ENCODE measurements at places on chromosomes 13 and 19.
A peak's percentile ranks its signal among the peaks of the same experiment; 100 is the strongest.

DNA sequence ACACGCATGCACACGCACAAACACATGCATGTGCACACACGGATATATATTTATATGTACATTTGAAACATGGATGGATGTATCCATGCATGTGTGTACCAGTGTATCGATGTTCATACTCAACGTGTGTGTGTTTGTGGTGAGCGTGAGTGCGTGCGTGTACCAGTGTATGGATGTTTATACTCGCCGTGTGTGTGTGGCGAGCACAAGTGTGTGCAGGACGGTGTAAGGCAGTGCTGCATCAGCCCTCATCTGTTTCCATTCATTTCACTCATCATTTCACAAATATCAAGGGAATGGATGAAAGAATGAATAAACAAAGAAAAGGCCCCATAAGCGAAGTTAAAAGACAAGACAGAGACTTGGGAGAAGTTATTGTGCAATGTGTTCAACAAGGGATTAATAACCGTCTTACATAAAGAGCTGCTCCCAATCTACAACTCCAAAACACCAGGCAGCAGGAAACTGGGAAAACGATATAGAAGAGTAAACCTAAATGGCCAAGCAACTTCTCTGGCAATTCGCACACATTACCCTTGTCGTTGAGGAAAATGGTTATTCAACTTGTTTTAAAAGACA is 21.7 kb upstream of the MIER2 start:
- DNase-seq, result no peak

DNA sequence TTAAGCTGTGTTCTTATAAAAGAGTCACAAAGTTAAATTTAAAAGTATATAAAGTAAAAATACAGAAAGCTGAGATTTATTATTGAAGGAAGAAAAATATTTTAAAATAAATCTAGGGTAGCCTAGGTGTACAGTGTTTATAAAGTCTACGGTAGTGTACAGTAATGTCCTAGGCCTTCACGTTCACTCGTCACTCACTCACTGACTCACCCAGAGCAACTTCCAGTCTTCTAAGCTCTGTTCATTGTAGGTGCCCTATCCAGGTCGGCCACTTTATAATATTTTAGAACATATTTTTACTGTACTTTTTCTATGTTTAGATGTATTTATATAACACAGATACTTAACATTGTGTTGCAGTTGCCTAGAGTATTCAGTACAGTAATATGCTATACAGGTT is 47.4 kb downstream of the NDFIP2 start:
- no peak for DNase-seq

GRCh38 chr13:100790405-100790804 is 115.8 kb upstream of the TMTC4 start:
- no peak for DNase-seq

DNA sequence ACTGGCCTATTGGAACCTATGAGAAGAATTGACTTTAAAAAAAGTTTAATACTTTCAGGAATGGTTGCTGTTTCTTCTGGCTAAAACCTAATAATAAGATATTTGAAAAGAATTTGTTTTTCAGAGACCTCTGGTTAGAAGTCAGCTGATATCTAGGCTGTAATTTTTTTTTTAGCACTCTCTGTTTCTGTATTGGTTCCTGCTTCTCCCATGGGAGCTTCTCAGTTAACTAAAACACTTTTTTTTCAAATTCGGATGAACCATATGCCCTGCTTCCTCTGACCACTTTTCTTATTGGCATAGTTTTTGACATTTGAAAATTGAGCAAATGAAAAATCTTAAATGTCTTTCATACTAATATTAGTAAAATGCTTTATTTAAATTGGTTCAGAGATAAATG is 163.5 kb upstream of the SLC10A2 start:
- no peak for DNase-seq

DNA sequence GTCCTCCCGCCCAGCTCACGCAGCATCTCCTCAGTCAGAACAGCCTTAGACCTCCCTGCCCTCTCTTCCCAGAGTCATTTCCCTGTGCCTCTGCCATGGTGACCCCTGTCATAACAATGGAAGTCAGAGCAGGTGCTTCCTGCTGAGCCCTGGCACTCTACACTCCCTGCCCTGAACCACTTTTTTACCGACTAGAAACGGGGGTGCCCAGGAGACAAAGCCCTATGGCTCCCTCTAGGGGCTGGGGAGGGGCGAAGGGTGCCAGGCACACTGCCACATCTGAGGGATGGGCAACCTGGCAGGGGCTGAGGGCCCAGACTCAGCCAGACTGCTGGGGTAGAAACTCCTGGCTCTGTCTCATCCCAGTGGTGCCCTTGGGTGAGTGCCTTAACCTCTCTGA is 16.4 kb downstream of the ZNF574 start:
- peak; percentile 25 for DNase-seq

DNA sequence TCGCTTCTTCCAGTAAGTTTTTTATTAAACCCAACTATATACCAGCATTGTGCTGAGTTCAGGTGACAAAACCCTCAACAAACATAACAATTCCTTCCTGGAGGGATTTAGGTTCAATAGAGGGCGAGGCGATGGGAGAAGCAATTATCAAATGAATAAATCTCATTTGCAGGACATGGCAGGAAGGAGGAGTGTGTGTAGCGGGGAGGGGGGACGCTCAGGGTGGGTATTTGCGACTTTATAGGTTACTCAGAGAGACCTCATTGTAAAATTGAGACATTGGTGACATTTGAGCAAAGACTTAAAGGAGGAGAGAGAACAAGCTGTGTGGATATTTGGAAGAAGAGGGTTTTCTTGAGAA is 3.9 kb downstream of the C3 start:
- DNase-seq, result no peak

GRCh38 chr19:35249848-35250711 is 1.3 kb downstream of the LSR start:
- DNase-seq, result no peak

- DNase-seq, result no peak
Observed at GRCh38 chr13:26590951-26591350, 33.5 kb downstream of the WASF3 start.

GRCh38 chr13:111158136-111158805 is 43.2 kb downstream of the ARHGEF7 start:
- no peak for DNase-seq

DNA sequence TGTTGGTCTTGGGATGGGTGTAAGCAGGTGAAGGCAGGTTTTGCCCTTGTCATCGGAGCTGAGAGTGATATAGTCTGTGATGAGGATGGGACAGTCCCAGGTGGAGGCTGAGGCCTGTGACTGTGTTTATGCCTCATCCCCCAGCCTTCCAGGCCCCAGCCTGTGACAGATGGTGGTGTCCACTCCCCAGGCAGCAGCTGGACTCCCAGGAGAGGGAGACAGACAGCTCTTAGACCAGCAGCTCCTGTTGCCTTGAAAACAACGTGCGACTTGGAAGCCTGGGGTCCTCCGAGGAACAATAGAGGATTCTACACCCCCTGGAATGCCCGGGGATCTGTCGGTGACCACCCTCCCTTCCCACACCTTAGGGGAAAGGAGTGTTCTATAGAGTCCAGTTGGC is 63.8 kb downstream of the CHST8 start:
- no peak for DNase-seq

DNA sequence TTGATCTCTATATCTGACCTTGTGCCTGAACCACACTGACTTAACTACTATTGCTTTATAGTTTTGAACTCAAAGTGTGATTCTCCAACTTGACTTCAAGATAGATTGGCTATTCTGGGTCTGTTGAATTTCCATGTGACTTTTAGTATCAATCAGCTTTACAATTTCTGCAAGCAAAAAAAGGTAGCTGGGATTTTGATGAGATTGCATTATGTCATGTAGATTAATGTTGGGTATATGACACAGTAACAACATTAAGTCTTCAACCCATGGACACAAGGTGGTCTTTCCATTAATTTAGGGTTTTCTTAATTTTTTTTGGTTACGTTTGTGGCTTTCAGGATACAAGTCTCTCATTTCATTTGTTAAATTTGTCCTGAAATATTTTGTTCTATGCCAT is 28.2 kb downstream of the NLRP5 start:
- no peak for DNase-seq

- DNase-seq, result no peak
Observed at GRCh38 chr13:42607546-42607945, 33.6 kb downstream of the TNFSF11 start.

- DNase-seq, result no peak
Observed at GRCh38 chr19:30001301-30001700, 59.3 kb downstream of the URI1 start.

DNA sequence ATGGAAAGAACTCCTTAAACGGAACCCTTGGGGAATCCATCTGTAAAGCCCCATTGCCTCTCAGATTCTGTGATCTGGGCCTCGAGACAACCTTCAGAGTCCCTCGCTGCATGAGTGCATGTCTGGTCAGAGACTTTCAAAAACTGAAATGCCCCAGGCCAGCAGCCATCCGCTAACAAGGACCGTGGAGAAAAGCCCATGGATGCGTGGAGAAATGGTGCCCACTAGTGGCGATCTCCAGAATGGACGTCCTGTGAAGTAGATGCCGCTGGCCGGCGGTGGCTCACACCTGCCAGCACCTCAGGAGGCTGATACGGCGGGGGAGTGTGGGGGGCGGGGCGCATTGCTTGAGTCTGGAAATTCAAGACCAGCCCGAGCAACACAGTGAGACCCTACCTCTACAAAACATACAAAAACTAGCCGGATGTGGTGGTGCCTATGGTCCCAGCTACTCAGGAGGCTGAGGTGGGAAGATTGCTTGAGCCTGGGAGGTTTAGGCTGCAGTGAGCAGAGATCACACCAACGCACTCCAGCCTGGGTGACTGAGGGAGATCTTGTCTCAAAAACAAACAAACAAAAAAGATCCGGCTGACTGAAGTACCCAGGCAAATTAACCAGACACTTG is 7.9 kb upstream of the CDC16 start:
- DNase-seq, result peak; percentile 77

- DNase-seq, result no peak
Observed at GRCh38 chr19:31054430-31054829, 294.8 kb downstream of the TSHZ3 start.

- peak; percentile 69 for DNase-seq
Observed at GRCh38 chr13:30307194-30307970, at the start of gene KATNAL1. Gene KATNAL1 (minus strand): TSS chr13:30307551. CDS start chr13:30283777, 23,774 bp downstream.

GRCh38 chr19:6127716-6128335 is 7.6 kb upstream of the ACSBG2 start:
- no peak for DNase-seq

GRCh38 chr13:71320452-71320851 is 546.6 kb downstream of the DACH1 start:
- no peak for DNase-seq

GRCh38 chr19:15412832-15413231 is 6.0 kb downstream of the AKAP8L start:
- DNase-seq, result no peak

- peak; percentile 66 for DNase-seq
Observed at GRCh38 chr19:46753420-46754155, 7.3 kb upstream of the STRN4 start.

GRCh38 chr13:45434556-45435371 is 16.6 kb upstream of the SLC25A30 start:
- DNase-seq, result no peak

GRCh38 chr13:98350746-98351330 is 173.8 kb upstream of the RNF113B start:
- DNase-seq, result no peak

DNA sequence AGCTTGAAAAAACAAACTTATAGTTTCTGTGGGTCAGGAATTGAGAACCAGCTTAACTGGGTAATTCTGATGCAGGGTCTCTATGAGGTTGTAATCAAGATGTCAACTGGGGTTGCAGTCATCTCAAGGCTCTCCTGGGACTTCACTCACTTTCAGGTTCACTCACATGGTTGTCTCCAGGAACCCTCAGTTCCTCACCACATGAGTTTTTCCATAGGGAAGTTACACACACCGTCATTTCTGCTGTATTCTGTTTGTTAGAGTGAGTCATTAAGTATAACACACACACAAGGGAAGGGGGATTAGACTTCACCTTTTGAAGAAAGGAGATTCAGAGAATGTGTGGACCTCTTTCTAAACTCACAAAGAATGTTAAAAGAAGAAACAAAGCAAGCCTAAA is 34.9 kb upstream of the MLNR start:
- DNase-seq, result no peak

GRCh38 chr13:103815619-103816018 is 749.4 kb upstream of the SLC10A2 start:
- no peak for DNase-seq
